ENCODE measurements at places on chromosomes 13 and 19. TPM values are rescaled to one million over a fixed set of nuclear protein-coding genes. Genes with fewer than 3 reads are reported as not detected.
A peak's percentile ranks its signal among the peaks of the same experiment; 100 is the strongest.

NPAS1 gene
- total RNA-seq, result 0.37 TPM

- DNase-seq, result no peak
Observed at GRCh38 chr13:41361491-41361890, 50.4 kb downstream of the NAA16 start.

DNA sequence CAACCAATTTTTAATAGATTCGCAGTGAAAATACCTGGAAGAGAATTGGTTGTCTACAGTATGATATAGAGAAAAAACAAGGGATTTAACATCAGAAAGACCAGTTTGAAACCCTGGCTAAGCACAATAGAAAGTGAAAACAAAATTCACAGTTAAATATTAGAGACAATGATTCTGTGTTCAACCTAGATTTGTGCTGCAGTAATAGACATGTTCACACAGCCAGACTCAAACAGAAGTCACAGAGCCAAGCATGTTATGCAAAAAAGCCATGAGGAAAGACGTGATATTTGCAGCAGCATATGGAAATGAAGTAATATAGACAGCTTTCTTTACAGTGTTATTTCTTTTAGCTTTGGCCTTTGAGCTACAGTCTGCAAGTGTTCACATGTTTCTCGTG is 48.1 kb downstream of the SCEL start:
- no peak for DNase-seq

VSTM2B gene
- total RNA-seq, result not detected

DNA sequence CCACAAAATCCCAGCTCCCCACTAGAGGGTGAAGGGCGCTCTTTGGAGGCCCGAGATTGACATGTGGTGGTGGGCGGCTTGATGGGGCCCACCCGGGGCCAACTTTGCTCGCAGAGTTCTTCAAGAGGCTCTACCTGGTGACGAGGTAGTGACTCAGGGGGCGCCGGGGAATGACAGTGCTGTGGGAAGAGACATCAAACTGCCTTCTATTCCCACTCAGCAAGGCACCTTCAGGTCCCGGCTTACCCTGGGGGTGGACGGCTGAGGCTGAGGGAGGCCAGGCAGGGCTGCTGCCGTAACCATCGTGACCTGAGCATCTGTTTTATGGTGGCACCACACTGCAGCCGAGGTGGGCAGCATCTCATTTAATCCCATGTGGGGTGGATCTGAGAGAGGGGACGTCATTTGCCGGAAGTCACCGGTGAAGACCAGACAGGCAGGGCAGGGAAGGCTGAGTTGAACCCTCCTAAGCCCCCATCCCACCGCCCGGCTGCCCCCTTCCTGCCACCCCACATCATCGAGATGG is 1.6 kb downstream of the LINGO3 start:
- no peak for DNase-seq

DNA sequence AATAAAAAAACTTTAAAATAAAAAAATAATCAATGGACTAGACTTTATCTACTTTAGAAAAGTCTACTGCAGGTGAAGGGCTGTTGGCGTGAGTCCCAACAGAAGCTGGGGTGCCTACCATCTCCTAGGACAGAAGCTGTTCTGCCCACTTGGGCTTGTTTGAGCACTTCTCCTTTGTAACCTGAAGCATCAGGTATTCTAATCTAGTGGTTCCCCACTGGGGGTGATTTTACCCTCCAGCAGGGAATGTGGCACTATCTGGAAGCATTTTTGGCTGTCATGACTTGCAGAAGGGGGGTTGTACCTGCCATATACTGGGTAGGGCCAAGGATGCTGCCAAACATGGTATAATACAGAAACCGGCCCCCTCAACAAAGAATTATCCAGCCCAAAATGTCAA is 16.2 kb upstream of the DOCK9 start:
- DNase-seq, result no peak

FCER2 gene
- total RNA-seq, result 0.27 TPM

DNA sequence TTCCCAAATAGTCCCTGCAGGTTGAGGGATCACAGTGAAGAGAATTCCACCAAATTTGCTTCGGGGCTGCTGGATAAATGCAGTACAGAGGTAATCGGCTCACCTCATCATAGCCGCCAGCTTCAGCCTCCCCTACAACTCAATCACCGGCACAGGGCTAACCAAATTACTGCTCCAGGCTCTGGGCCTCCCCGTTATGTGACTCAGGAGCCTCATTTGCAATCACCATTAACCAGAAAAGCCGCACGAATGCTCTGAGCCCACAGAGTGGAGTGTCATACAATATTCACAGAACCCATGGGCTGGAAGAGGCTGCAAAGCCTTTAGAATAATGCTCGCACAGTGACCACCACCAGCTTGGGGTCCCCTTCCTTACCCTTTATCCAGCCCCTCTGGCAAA is 4.9 kb downstream of the SIAH3 start:
- DNase-seq, result no peak

DNA sequence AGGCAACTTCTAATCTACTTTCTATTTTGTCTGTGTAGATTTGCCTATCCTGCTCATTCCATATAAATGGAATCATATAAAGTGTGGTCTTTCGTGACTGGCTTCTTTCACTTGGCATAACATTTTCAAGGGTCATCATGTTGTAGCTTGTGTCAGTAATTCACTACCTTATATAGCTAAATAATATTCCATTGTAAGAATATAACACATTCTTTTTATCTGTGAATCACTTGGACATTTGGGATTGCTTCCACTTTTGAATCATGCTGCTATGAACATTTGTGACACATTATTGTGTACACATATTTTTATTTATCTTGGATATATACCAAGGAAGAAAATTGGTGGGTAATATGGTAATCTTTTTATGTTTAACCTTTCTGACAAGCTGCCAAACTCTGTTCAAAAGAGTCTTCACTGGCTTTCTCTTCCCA is 89.0 kb upstream of the CSNK1A1L start:
- DNase-seq, result no peak

FBXL3 gene
- 37.7 TPM for total RNA-seq

DNA sequence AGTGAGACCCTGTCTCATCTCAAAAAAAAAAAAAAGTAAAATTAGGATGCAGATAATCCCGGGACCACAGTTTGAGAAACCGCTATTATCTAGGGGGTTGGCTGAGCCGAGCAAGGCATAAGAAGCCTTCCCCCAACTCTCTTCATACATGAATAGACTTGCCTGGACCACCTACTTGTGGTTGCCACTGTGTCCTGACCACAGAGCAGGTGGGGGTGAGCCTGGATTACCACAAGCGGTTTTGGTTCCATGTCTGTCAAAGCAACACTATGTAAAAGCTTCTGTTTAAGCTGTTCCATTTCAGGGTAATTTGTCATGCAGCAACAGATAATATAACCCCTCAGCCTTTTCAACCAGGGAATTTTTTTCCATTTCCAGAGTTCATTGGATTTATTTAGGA is 3.3 kb upstream of the NAPA start:
- DNase-seq, result no peak

- no peak for DNase-seq
Observed at GRCh38 chr19:51114087-51114729, 6.0 kb upstream of the CTU1 start.

DNA sequence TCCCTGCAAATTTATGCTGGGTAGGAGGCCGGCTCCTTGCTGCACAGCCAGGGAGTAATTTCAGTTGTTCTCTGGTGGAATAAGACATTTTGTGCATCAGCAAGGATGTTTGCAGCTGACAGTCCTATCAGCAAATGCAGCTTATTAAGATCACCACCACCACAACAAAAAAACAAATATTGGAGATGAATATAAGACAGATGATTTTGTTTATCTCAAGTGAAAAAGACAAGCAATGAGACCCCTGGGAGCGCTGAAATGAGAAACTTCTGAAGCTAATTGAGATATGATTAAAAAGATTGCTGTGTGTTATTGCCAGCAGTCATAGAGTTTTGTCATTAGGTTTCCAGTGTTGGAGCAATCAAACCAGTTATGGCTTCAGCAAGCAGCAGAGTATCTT is 505.6 kb downstream of the GPC6 start:
- DNase-seq, result no peak

SPACA6 gene
- 5.2 TPM for total RNA-seq

DNA sequence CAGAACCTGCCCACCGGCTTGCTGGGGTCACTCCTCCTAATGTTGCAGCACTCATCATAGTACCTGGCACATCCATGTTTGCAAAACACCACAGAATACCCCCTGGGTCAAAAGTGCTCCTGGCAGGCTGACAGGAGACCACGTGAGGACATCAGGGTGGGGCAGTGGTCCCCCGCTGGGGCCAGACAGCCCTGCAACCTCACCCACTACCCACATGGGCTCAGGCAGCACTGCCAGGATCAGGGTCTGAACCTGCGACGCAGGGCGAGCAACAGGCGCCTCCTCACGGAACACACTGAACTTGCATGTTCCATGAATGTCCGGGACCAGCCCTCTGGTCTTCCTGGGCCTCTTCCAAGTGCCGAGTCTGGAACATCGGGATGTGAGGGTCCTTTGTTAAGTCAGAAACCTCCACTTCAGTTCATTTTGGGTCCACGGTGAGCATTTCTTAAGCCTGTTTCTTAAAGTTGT is 1.4 kb upstream of the SLC7A9 start:
- no peak for DNase-seq

DNA sequence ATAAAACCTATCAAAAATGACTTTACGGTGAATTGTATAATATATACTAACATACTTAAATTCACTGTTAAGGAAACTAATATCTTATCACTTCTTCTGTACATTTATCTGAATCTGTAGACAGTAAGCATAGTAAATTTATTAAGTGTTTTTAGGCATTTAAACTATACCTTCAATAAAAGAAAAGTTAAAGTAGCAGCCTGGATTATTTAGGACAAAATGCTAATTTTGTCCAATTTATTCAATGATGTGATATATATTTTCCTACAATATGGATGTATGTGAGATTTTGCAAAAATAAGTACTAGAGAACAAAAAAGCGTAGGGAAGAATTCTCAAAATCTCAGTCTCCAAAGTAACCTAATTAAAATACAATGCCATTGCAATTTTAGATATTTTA is 299.9 kb downstream of the GPC5 start:
- DNase-seq, result no peak

- DNase-seq, result peak; percentile 49
Observed at GRCh38 chr13:49976314-49977258, 20.3 kb upstream of the TRIM13 start.

WDR88 gene
- not detected for total RNA-seq

GRCh38 chr19:31100206-31100590 is 249.0 kb downstream of the TSHZ3 start:
- no peak for DNase-seq

DNA sequence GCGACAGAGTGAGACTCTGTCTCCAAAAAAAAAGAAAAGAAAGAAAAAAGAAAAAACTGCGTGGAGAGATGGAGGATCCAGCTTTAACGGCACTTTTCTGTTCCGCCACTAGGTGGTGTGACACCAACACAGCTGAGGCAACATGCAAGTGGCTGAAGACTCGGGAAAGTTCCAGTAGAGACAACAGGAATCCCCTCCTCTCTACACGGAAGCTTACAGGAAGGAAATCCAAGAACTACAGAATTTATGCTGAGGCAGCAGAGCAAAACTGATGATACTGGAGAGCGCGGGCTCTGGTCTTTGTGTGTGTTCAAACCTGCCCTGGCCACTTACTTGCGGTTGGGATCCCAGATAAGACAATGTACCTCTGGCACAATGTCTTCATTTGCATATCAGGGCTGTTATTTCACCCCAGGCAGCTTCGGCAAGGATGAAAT is 9.9 kb downstream of the RANBP3 start:
- peak; percentile 69 for DNase-seq

DNA sequence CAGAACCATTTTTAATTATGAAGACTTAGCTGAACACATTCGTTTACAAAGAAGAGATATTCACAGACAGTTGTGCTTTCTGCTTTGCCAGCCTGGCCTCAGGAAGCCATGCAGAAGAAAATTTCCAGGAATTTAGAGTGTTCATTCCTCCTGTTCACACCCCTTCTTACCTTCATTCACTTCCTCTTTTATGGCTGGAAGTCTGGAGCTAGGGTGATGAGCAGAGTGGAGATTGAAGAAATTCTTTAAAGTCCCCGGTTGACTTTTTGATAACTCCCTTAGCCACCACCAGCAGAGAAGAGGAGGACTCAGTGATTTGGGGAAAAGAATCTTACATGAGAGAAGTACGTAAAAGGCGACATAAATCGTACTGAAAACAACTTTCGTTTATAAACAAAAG is 263.6 kb upstream of the TSHZ3 start:
- DNase-seq, result no peak

- no peak for DNase-seq
Observed at GRCh38 chr13:40139896-40140520, 484.5 kb downstream of the COG6 start.

COX6B2 gene
- 23.0 TPM for total RNA-seq

CACNG8 gene
- not detected for total RNA-seq

DNA sequence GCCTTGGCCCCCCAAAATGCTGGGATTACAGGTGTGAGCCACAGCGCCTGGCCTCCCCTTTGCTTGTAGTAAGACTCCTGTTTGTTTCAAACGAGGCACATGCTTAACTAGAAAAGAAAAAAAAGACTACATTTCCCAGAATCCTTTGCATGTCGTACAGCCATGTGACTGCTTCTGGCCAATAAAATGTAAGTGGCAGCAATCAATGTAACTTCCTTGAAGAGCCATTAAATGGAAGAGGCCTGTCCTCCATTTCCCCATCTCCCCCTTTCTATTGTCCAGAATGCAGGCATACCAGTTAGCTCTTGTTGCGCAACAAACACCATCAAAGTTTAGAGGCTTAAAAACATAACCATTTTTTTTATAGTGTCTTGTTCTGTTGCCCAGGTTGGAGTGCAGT is 10.4 kb upstream of the GPR32 start:
- no peak for DNase-seq

DNA sequence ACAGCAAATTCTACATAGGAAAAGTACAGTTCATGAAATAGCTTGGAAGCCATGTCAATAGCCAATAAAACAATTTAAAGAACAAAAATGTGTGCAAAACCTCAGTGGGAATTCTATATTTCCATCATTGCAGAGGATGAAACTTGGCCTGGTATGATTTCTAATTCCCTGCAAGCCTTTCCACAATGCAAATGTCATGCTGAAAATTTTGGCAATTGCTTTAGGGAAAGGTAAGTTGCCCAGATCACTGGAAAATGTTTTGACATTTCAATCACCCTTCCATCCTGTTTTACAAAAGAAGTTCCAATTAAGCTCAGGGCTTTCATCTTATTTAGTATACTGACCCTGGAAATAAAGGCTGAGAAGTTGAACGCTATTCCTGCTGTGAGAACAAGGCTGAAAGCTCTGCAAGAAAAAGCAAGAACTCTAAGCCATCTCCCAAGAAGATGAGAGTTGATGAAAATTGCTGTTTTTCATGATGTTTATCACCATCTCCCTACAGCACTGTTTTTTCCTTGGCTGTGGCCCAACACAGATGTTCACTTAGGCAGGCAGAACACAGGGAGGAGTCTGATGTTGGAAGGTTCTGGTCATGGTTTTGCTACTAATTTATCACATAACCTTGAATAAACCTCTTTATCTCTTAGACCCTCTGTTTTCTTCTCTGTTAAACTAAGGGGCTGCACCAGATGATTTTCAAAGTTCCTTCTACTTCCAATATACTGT is 263.7 kb downstream of the KCTD12 start:
- no peak for DNase-seq

ZNF816 gene
- total RNA-seq, result 12.8 TPM

- no peak for DNase-seq
Observed at GRCh38 chr19:28794301-28794700, 418.6 kb downstream of the UQCRFS1 start.

GRCh38 chr19:39182174-39182505 is 14.6 kb upstream of the NCCRP1 start:
- no peak for DNase-seq
